ENCODE measurements at places on chromosomes 11 and 22.

- DNase-seq, result no peak
Measured at GRCh38 chr11:1387961-1388762, 1.6 kb upstream of the BRSK2 start.

DNA sequence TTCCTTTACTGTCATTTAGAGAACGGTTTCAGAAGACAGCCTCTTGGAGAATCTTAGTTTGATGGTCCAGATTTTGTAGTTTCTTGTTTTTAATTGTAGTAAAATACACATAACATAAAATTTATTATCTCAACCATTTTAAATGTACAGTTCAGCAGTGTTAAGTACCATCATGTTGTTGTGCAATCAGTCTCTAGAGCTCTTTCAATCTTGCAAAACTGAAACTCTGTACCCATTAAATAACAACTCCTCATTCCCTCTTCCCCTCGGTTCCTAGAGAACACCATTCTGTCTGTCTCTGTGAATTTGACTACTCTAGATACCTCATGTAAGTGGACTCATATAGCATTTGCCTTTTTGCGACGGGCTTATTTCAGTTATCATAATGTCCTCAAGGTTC, 69.8 kb downstream of the GRIK4 start:
- DNase-seq, result no peak

DNA sequence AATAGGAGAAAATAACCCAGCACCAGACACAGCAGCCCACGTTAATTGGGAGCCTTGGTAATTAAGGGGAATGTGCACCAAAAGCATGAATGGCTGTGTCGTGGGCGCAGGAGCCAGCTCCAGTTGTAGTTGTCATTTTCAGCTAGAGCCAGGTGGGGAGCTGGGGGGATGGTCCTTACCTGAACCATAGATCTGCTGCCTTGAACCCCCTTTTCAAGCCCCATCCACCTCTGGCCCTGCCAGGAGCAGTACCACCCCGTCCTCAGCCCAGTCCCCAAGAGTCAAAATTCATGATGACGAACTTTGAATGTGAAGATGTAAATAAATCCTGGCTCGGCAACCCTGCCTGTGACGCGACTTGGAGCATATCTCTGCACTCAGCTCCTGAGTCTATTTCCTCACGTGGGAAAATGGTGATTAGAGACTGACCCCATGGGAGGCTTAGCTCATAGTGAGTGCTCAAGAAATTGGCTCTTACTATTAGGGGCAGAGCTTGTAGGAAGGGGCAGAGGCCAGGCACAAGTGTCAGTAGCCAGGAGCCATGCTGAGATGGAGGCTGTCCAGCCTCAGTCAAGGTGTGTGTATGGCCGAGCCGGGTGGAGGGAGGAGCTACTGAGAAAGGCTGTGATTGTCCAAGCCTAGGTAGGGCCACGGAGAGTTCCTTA, 794 bp upstream of the FXYD6 start:
- no peak for DNase-seq

GRCh38 chr11:111069066-111069465, 176.5 kb upstream of the POU2AF2 start:
- no peak for DNase-seq

GRCh38 chr11:1640076-1640946, 10.7 kb downstream of the KRTAP5-5 start:
- no peak for DNase-seq

GRCh38 chr11:86497310-86497709, 122.6 kb downstream of the CCDC81 start:
- DNase-seq, result no peak
